ENCODE measurements at places on chromosomes 5 and 9.

DNA sequence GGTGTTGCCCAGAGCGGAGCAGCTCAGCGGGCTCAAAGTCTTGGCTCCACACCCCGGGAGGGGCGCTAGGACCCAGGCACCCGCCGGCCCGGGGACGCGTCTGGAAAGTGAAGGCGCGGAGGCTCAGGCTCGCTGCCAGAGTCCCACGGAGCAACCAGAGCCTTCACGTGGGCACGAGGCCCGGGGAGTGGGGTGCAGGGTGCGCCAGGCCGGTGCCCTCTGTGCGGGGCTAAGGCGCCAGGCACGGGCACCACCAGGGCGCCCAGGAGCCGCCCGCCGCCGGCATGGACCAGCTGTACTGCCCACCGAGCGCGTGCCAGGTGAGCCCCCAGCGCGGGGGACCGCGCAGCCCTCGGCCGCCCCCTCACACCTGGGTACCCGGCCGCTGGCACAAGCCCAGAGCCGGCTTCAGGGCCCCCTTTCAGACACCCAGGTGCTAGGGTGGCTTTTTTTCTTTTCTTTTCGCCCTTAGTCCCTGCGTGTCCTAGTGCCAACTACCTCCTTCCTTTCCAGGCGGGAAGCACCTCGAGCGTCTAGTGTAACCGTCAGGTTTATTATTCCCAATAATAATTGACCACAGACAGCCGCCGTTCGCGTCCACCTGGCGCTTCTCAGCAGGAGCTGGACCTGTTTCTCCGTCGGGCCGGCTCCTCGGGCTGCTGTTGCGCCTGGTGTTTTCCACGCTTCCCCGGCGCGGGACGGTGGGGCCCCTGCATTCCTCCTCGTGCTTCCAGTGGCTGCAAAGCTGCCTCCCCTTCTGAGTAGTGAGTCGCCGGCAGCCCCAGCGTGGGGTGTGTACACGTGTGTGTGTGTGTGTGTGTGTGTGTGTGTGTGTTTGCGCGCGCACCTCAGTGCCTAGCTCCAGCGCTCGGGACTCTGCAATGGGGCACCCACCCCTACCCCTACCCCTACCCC is 30.1 kb upstream of the PDE8B start:
- DNase-seq: no peak

GRCh38 chr5:168897387-168898122 is 318.4 kb upstream of the PANK3 start:
- no peak for DNase-seq

- no peak for DNase-seq
These were observed 6.5 kb downstream of the UNC5A start for GRCh38 chr5:176816791-176817347.

- DNase-seq: no peak
These were observed 29.9 kb downstream of the SPACA9 start for GRCh38 chr9:132908635-132909034.

GRCh38 chr9:127033061-127033460 is 89.4 kb downstream of the ANGPTL2 start:
- DNase-seq: no peak

- no peak for DNase-seq
These were observed 101.4 kb downstream of the PRKACG start for GRCh38 chr9:68912561-68912960.

- DNase-seq: no peak
These were observed 9.2 kb upstream of the EGFL7 start for GRCh38 chr9:136653323-136654079.

- DNase-seq: no peak
These were observed 78.7 kb upstream of the IRX4 start for GRCh38 chr5:1961304-1961946.

DNA sequence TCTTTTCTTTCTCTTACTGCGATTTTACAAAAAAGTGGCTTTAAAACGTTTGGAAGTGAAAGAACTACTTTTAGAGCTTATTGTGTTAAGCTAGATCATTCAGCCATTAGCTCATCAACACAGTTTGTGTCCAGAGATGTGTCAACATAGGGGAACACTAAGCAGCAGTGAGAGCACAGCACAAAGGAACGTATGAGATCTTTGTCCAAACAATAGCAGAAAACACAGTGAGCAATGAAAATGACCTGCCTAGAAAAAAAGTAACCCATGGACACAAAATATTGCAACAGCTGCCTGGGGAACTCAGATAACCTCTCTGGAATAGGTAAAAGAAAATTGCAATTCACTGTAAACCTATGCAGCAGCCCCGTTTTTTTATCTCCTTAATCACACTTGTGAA is 372.5 kb downstream of the ARHGEF28 start:
- no peak for DNase-seq

DNA sequence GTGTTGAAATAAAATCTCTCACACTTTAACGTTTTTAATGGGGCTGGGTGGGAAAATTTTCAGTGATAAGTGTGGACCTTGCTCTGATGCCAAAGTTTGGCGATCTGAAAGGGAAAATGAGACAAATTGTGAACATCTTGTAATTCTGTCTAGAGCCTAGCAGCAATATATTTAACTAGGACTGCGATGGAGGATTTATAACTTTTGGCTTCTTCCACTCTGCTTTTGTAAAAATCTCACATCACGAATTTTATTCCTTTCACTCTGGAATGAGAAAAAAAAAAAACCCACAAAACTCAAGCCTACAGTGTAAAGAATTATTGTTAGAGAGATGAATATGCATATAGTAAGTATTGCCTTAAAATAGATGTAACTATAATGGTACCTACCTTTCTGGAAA is 19.9 kb downstream of the CCNH start:
- no peak for DNase-seq

DNA sequence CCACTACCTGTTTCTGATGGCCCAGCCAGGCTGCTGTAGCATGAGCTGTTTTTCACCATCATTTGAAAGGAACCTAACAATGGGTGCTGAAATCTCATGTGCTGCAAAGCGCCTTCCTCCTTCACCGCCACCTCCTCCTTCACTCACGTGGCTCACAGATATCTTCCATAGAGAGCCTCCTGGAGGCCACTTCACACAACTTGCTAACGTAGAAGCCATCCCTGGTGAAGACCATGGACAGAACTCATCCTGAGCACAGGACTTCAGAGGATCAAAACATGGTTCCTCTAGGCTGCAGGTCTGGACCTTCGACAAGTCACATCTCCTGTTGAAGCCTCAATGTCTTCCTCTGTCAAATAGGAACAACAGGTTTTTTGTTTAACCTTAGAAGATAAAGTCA is 155.5 kb upstream of the RAD23B start:
- no peak for DNase-seq

- DNase-seq: no peak
These were observed 205.0 kb downstream of the CRB2 start for GRCh38 chr9:123561046-123561445.

GRCh38 chr5:33711094-33711679 is 180.6 kb downstream of the ADAMTS12 start:
- no peak for DNase-seq

- no peak for DNase-seq
These were observed 63.3 kb downstream of the FYB1 start for GRCh38 chr5:39156082-39156481.

GRCh38 chr5:137061382-137061781 is 437.7 kb downstream of the SPOCK1 start:
- no peak for DNase-seq

DNA sequence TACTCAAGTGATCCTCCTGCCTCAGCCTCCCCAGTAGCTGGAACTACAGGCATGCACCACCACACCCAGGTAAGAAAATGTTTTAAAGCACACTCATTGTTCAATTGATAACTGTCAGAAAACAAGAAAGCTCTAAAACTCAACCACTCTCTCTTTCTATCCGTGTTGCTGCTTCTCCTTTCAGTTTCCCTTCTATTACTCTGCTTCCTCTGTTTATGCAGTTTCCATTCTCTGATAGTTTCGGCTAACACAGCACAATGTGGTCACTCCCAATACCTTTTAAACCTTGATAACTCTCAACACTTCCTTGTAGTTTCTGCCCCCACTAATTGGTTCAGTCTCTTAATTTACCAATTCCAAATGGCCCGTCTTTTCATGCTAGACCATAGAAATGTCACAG is 59.2 kb upstream of the NR4A3 start:
- no peak for DNase-seq

Data from NCI-H226 (cell line).